ENCODE measurements at places on chromosomes 1 and 21.

GRCh38 chr1:227937031-227937837, 10.5 kb downstream of the WNT9A start:
- DNase-seq, result no peak

DNA sequence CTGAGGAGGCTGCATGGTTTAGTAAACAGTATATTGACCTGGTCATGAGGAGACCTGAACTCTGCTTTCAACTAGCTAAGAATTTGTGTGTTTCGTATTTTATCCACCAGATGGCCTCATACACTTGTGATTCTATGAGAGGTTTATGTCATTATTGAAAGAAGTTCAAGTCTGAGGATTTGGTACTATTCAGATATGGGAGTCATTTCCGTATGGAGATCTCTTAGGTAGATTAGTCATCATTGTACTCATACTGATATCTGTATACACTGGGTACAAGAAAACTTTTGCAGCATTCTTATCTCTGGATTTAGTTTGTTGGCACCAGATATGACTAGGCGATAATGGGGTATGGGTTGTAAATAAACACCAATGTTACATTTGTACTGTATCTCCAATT, 26.6 kb downstream of the ATF6 start:
- peak; percentile 70 for DNase-seq

DNA sequence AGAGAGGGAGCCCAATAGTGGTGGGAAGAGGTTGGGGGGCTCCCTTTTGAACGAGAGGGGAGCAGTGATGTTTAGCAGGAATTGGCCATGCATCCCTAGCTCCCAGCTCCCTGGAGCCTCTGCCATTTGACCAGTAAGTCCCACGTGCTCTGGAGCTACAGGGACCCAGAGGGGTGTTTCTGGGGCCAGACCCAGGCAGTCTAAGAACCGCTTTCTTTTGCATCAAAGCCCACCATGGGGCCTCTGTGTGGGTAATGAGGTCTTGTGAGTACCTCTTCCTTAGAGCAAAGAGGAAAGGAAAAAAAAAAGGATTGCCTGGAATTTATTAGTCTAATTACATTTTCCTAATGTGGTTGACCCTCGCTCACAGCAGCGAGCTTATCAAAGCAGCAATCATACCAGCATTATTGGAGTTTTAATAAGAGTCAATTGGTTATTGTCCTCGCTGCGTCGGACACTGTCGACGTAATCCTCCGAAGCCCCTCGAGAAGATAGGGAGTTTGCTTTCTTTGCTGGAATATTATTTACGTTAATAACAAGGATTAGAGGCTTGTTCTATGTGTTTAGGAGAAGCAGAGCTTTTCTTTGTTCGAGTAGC, 17.6 kb downstream of the ACTL8 start:
- no peak for DNase-seq

GRCh38 chr1:85318217-85318616, 41.8 kb upstream of the BCL10 start:
- no peak for DNase-seq

DNA sequence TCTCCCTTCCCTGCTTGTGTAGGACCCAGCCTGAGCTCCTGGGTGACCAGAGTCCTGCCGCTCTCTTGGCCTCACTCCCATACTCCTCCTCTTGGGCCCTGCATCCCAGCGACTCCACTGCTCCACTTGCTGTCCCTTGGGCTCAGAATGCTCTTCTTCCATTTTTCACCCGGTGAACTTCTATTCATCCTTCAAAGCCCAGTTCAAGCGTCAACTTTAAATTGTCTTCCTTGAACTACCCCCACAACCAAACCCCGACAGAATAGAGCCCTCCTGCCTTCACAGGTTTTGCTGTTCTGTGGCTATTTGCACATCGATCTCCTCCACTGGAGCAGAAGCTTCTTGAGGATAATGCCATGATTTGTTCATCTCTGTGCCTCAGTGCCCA, 215.4 kb upstream of the EDN2 start:
- DNase-seq, result no peak

- DNase-seq, result no peak
These were observed 92.4 kb upstream of the PGBD5 start for GRCh38 chr1:230518511-230518910.

DNA sequence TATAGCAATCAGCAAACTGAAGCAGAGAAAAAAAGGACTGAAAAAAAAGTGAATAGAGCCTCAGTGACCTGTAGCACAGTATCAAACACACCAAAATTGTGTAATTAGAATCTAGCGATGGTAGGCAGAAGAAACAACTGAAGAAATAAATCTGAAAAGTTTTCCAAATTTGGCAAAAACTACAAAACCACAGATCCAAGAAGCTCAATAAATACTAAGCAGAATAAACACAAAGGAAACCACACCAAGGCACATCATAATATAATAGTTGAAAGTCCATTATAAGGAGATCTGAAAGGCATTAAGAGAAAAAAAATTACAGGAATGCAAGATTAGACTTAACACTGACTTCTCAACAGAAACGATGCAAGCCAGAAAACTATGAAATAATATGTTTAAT, 7.1 kb upstream of the IL12RB2 start:
- DNase-seq, result no peak

- no peak for DNase-seq
These were observed 480 bp upstream of the MIS18A start for GRCh38 chr21:32279377-32279680.

DNA sequence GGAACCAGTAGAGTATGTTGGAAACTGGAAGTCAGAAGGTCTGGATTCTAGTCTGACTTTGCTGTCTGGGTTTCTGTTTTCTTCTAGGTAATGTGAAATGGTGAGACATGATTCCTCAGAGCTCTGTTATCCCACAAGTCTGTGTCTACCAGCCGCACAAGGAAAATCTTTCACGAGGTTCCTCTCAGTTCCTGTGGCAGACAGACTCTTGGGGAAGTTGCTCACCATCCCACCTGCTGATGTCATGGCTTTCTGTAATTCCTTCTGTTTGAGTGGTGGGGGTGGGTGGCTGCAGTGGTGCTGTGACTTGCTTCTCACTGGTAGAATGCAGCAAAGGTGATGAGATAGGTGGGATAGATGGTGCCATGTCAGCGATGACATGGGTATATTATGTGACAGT, 17.1 kb upstream of the SCMH1 start:
- DNase-seq, result no peak

- no peak for DNase-seq
These were observed 58.7 kb downstream of the NRDC start for GRCh38 chr1:51819810-51820209.

- no peak for DNase-seq
These were observed 322.5 kb upstream of the ADGRL2 start for GRCh38 chr1:81478219-81478618.

GRCh38 chr1:169289016-169289415, 78.6 kb downstream of the NME7 start:
- DNase-seq, result no peak

- no peak for DNase-seq
These were observed 26.2 kb downstream of the ZYG11B start for GRCh38 chr1:52752484-52752826.

GRCh38 chr1:165486663-165487062, 41.7 kb upstream of the RXRG start:
- no peak for DNase-seq

GRCh38 chr1:212141404-212141803, 105.9 kb downstream of the DTL start:
- no peak for DNase-seq

- no peak for DNase-seq
These were observed 726 bp downstream of the TACSTD2 start for GRCh38 chr1:58576325-58576726.

GRCh38 chr1:78051005-78051404, 5.2 kb downstream of the GIPC2 start:
- no peak for DNase-seq

DNA sequence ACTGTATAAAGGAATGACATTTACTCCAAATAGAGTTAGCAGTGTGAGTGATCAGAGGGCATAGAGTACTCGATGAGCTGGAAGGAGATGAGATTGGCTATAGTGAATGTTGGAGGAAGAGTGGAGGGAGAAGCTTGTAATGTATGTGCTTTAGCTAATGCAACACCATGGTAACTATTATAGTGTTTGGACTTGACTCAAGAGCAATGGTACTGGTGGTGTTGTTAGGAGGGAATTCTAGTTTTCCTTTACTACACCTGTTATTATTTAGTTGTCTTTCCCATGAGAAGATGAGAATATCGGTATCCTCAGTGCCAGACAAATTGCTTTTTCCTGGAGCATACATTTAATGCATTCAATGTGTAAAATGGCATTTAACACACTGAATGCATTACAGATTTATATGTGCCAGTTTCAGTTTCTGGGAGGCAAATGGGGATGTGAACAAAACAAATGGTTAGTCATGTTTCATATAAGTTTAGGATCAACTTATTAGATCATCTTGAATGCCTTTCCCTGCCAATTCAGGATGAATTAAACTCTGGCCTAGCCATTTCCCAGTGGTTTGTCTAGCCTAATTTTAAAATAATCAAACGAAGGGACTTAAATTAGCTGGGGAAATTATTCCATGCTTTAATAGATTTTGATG, 291.1 kb upstream of the ADAMTS5 start:
- DNase-seq, result no peak

GRCh38 chr1:116997066-116997465, 4.5 kb upstream of the CD101 start:
- DNase-seq, result no peak

DNA sequence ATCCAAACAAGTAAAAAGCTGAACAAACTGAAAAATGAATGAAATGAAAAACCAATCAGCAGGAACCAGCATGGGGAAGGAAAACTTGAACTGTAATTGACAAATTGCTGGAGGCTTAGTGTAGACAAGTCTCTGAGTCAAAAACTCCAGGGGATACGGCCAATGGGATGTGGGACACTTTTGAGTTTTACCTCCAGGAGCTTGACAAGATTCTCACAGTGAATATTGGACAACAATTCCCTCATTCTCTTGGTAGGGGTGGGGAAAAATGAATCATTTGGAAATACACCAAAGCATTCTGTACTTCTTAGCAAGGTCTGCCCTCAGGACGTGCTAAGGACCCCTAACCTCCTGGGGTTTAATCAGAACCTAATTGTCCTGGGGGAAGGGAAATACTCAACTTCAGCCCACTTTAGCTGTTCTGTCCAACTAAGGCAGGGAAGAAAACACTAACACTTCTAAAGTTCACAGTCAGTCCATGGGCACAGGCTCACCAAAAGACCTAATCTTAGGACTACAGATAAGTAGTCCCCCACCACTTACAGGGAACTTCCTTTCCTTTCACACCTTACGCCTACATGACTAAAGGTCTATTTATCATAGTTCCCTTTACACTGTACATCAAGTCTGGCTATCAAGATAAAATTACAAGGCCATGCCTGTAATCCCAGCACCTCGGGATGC, 60.7 kb upstream of the CDC42BPA start:
- DNase-seq, result no peak

GRCh38 chr1:6273380-6273891, 12.5 kb upstream of the GPR153 start:
- DNase-seq, result peak; percentile 41

GRCh38 chr1:41619511-41620364, 135.3 kb upstream of the EDN2 start:
- DNase-seq, result no peak

DNA sequence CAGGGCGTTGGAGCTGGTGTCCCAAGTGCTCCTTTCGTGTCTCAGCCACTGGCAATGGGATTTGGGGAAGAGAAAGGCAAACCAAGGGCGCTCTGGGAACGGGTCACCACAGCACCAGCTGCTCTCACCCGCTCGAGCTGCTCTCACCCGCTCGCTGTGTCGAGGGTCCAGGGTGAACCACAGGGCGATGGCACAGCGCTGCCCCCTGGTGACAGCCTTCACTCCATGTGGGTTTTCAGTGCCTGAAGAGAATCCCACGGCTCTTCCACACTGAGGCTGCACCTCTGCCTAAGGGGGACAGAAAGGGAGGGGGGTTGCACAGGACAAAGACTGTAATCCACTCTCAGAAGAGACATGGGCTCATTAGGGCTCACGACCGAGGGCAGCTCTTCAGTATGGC, 7.1 kb upstream of the CLDN19 start:
- DNase-seq, result no peak

DNA sequence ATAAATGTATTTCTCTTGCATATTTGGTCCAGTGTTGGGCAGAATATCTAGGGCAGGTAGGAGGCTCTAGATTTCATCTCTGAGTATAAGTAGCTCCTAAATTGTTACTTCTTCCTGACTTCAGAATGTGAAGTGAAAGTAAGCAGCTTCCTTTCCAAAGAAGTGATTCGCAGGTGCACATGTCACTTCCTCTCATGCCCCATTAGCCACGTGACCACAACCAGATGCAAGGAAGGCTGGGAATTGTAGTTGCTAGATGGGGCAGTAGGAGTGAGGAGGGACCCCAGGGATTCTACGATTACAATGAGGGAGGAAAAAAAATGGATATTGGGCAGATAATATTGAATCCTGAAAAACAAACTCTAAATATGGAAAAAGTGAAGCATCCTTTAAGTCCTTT, 113.2 kb upstream of the CYYR1 start:
- no peak for DNase-seq

DNA sequence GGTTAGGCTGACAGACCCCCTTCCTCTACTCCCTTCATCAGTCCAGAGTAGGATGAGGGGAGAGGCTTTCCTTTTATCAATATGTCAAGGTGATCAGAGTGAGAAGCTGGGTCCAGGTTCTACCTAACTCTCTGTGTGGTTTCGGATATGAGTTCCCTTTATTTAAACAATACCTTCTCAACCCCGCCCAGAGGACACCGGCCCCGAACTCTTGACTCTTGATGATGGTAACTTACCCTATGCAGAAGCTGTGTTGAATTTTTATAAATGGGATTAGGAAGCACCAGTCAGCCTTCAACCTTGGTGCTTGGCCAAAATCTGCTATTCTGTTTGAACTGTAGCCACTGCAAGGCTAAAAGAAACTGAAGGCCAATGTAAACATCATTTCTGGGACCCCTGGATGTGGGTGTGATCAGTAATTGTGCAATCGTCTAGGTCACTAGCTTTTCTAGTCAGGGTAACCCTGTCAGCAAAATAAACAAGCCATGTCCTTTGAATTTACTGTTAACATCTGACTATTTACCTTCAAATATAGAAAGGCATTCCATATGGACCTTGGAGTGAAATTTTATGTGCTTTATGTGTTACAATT, 398.3 kb downstream of the SEC16B start:
- DNase-seq, result no peak

DNA sequence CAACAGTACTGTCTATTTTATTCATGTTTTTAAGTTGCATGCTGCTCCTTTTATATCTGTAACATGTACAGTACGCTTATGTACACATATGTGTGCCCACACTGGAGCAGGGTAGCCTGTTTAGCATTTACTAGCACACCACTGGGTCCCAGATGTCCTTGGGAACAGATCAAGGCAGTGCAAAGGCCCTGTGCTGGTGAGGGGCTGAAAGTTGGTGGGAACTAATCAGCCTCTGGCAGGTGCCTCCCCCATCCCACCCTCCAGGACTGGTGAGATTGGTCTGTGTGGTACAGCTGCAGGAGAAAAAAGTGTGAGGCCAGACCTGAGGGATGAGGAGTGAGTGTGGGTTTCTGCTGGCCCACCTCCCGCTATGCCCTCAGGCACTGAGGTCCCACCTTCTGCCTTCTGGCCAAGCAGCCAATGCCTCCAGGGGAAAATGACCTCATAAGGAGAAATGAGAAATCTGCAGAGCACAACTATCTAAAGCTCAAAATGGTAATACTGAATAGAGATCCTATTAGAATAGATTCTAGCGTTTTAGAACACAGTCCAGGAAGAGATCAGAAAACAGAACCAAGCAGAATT, 58.9 kb downstream of the POFUT2 start:
- DNase-seq, result no peak

GRCh38 chr1:22801761-22802160, 91.1 kb downstream of the EPHB2 start:
- no peak for DNase-seq

Data from brain microvascular endothelial cell (primary cell).